Stimulated activated naive CD4-positive, alpha-beta T cell (primary cell): ENCODE measurements at places on chromosomes 1 and 21.

GRCh38 chr1:69568421-69569174 is 876 bp downstream of the LRRC7 start:
- DNase-seq: no peak

GRCh38 chr1:192162376-192162775 is 4.1 kb downstream of the RGS18 start:
- no peak for DNase-seq

DNA sequence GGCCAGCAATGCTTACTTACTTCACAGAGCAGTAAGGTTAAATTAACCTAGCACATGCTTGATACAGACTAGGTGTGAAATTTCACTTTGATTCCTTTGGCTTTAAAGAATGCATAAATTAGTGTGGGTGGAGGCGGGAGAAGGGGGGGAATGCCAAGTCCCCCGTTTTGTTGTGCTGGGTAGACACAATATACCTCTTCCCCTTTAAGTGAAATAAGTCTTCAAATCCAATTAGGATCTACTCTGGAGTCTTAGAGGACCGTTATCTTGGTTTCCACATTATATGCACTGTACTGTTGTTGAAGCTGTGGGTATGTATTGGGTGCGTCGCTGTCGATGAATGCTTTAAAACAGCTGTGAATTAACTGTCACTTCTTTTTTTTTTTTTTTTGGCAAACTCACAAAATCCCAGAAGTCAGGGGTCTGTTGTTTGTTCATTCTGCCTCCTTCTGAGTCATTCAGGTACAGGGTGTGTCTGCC is 1.6 kb upstream of the S1PR1 start:
- DNase-seq: peak; percentile 66

- no peak for DNase-seq
Observed at GRCh38 chr1:116409751-116410191, 36.7 kb downstream of the ATP1A1 start.

- DNase-seq: no peak
Observed at GRCh38 chr1:197466813-197467212, 198.8 kb downstream of the CRB1 start.

DNA sequence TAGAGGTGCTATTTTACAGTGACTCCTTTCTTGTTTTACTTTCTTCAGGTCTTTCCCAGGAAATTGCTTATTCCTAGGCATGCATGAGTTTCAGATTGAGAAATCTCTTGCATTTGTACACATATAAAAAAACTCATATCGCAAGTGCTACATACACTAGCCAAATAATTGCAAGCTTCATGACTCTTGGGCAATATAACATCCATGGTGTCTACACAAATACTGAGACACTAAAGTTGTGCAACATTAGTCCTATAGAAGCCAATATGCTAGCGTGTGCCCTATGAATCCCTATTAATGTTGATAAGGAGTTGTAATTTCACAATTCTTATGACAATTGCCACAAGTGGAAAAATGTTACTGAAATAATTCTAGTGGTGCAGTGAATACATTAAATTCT is 591.0 kb downstream of the ADGRL2 start:
- no peak for DNase-seq

GRCh38 chr1:26728645-26729044 is 32.8 kb downstream of the ARID1A start:
- DNase-seq: no peak

GRCh38 chr1:72202761-72203160 is 79.6 kb downstream of the NEGR1 start:
- DNase-seq: no peak

DNA sequence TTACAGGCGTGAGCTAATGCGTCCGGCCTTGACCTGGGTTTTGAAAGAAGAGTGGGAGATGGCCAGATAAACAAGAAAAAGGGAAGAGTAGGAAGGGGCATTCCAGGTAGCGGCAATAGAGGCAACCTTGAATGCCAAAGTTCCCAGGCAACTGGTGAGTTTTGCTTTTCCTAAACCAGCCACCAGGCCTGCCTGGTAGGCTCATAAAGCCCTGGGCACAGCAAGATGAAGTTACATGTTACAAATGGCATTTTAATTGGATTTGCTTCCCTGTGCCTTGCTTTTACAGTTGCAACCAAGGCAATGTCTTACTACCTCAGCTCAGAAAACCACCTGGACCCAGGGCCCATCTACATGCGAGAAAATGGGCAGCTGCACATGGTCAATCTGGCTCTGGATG is 5.5 kb downstream of the LRRC42 start:
- no peak for DNase-seq

GRCh38 chr1:221778125-221778524 is 36.2 kb upstream of the DUSP10 start:
- no peak for DNase-seq

DNA sequence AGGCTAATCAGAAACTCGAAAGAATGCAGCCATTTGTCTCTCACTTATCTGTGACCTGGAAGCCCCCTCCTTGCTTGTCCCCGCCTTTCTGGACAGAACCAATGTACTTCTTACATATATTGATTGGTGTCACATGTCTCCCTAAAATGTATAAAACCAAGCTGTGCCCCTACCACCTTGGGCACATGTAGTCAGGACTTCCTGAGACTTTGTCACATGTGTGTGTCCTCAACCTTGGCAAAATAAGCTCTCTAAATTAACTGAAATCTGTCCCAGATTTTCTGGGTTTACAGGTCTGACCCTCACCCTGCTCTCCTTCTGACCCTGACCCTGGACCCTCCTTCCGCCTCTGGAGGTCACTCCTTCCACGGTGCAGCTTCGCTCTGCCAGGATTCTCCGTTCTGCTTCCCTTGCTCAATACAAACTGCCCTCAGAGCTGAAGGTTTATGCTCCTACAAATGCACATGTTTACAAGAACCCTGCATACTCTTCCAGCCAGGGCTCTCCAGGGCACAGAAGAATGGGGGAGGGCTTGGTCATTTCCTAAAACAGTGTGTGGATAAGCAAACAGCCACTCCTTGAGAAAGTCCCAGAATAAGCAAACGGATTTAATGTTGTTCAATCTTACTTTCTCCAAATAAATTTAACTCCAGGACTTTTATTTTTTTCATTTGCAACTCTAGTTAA is 160.5 kb downstream of the ACTL8 start:
- DNase-seq: no peak

GRCh38 chr21:28737674-28738419 is 254.8 kb downstream of the LTN1 start:
- DNase-seq: no peak
